Activated gamma-delta T cell (primary cell): ENCODE measurements at places on chromosomes 3 and 15.

- no peak for DNase-seq
Observed at GRCh38 chr3:175163686-175164085, 304.6 kb downstream of the NAALADL2 start.

DNA sequence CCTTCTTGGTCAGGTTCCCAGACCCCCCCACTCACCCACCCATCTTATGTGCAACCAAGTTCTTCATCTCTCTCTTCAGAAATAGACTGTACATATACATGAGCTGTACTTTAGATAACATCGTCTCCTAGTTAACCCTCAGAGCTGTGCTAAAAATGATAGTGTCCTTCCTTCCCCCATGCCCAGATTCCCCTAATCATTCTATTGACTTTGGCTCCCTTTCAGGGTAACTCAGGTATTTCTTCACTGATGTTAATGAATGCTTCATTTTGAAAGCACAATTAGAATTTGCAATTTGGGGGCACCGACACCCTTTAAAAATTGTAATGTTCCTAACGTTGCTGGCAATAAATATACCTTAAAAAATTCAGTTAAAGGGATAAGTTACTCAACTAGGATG lies 10.9 kb downstream of the PARP9 start:
- DNase-seq: no peak

DNA sequence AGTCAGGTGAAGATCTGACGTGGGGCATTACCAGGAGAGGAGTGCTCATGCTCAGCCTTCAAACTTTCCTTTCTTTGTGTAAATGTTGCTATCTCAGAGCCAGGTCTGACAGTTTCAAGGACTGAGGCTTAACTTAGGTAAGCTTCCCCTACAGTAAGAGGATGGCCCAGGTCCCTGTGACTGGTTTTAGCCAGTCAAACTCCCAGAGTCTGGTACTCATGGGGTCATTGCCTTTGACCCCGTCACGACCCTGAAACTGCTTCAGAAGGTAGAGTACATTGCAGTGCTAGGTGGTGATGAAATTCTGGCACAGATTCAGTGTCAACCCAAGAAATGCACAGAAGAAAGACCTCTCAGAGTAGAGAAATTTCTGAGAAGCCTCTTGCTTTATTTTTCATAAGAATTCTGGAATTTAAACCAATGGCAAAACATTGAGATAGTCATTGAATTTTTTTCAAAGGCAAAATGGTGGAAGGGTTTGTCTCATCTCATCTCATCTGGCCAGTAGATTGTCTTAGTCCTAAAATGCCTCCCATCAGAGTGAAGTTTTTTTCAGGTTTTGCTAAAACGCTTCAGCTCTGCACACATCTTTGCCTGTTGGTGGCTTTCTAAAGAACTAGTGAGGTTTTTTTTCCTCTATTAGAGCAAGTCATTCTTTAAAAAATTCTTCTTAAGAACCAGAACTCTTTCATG lies 23.1 kb downstream of the ZBTB38 start:
- DNase-seq: no peak

DNA sequence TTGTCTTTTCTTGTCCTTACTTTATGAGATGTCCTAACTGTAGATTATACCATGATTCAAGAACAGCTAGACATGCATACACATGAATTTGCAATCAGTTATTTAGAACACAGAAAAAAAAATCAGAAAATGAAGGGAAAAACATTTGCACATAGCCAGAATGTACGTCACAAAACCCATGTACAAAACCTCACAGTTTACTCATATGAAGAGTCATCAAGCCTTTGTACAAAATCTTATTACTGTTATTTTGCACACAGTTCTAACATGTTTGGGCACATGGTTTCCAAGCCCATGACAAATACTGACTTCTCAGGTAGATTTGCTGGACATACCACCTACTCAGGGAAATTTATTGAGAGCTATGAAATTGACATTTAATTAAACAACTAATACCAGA lies 48.2 kb downstream of the MAP3K13 start:
- DNase-seq: no peak

GRCh38 chr15:85804481-85805170 lies 9.9 kb upstream of the KLHL25 start:
- DNase-seq: no peak

DNA sequence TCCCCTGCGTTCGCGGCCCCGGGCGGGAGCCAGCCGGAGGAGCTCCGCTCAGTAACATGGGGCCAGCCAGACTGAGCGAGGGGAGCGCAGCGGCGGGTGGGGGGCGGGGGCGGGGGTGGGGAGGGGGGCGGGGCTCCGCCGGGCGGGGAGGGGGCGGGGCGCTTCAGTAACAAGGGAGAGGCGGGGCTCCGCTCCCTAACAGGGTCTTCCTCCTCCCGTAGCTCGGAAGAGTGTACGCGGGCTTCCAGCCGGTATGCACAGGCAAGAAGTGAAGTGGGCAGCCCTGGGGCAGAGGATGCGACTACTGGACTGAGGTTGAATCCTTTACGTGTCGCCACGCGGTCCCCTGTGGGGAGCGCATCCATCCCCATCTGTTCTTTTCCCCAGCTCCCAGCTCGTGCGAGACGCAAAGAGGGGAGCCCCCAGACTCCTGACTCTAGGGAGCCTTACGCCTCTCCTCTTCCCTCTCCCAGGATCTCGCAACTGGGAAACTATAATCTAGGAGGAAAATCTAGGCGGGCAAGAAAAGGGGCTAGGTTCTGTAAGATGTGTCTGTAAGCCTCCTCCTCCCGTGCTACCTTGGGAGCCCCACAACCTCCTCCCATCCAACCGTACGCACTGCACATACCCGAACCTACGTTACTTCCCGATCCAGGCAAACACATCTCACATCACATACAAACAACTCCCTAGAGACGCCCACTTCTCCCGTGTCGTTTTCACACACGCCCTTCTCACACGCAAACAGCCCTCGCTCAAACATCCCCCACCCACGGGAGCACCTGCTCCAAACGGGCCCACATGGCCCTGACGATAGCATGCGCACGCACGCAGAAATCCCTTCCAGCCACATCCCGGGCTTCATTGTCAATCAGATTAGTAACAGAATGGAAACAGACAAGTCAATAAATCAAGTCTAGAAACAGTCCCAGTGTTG lies at the start of gene SHF:
TSS of gene SHF (minus strand) at position 73 of the 937 bp plus-strand sequence. CDS start at position 58, 15 bp downstream.
- peak; percentile 27 for DNase-seq

DNA sequence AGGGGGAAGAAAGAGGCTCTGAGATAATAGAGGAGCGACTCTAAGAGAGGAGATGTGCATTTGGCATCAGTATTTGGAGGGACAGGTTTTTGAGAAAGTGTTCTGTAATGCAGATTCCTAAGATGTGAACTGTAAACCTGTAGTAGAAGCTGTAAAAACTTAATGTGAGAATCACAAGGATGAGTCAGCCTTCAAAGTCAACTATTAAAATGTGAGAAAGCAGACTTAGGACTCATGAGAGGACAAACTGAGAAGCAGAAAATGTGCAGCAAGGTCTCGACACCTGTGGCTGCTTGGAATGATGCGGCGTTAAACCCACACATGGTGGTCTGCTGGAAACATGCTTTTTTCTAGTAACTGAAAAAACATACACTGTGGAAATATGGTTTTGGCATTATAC lies 36.0 kb downstream of the USP13 start:
- DNase-seq: no peak

DNA sequence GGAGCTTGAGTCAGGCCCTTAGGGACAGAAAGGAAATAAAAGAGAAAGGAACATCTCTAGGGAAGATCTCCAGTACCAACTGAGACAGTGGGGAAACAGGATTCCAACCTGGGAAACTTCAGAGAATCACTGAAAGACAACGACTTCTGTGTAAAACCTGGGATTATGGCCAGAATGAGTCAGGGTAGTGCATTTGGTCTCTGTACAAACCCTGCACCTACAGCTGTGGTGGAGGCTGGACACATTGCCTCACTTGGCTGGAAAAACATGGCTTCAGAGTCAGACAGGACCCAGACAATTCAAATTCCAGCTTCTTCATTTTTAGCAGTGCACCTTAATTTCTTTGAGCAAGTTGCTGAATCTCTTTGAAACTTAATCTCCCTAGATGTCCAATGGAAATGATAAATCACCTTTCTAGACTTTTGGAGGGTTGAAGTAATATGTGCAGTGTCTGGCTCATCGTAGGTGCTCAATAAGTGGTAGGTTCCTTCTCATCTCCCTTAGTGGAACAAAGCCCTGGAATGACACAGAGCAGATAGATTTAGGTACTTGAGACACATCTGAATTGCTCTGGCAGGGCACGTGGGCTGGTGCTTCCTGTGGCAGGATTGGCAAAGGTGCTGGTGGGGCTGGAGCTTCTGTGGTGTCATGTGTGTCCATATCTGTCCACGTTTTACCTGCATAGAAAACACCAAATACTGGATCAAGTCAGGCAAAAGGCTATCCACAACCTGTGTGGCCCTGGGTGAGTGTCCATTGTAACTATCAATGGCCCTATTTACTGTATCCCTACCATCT lies 6.1 kb upstream of the CLSTN2 start:
- DNase-seq: no peak

DNA sequence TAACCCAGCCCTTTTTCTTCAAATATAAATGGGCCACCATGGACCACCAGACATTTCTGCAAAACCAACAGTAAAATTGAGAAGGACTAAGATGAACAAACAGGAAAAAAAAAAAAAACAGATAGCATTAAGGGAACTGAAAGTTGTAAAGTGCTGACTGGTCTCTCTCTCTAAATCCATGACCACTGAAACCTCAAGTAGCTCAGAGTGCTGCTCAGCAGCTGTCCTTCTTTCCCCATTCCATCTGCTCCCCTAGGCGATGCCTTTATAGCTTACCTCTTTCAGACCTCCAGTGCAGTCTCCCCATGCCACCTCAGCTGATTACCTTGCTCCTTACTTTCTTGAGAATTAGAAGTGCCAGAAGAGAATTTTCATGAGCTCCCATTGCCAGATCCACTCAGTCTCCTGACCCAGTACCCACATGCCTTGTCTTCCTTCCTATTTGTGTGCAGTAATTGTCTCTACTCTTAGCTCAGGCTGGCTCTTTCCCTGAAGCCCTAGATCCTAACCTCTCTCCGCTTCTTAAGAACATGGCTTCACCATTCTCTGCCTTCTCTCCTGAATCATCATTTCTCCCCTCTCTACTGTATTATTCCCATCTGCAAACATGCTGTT lies 23.9 kb upstream of the XIRP1 start:
- no peak for DNase-seq

DNA sequence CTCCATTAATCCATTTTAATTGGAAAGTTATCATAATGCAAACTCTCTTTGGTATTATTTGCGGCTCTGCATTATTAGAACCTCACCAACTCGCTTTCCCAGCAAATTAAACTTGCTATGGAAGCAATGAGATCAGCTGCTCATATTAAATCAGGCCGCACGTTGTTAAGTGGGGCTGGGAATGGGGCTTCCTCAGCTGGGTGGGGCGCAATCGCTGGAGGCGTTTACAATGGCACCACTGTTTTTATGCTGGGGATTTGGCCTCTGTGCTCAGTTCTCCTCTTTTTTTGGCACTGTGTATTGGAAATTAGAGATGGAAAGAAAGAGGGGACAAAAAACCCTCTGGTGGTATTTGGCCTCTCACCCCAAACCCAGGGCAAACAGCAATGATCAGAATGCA lies 72.2 kb downstream of the RPLP1 start:
- no peak for DNase-seq

DNA sequence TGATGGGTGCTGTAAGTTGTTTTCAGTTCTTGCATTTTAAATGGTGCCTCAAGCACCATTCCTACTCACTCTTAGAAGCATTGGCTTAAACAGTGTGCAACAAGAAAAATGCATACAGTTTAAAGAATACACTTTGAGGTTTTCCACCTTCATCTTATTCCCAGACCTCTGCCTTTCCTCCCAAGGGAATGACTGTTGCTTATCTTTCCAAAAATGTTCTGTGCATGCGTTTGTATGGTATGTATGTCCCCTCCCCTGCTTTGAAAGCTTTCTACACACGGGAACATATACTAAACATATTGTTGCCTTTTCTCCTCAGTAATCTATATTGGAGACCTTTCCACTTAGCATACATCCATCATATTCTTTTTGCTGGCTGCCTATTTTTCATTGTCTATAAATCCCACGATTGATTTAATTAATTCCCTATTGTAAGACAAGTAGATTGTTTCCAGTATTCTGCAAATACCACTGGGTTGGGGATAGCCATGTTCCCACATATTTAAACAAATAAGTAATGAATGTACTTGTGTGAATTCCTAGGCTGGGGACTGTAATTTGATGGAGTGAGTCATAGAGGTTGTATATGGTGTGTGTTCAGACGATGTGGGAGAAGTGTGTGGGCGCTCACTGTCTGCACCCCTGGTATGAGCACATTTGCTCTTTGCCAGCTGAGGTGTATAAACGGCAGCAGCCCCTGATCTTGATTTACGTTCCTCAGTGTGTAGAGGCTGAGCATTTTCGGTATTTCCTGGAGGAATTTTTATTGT lies 5.8 kb downstream of the TRAK1 start:
- DNase-seq: no peak

- DNase-seq: no peak
Observed at GRCh38 chr3:159726231-159726964, 262.2 kb upstream of the IL12A start.

DNA sequence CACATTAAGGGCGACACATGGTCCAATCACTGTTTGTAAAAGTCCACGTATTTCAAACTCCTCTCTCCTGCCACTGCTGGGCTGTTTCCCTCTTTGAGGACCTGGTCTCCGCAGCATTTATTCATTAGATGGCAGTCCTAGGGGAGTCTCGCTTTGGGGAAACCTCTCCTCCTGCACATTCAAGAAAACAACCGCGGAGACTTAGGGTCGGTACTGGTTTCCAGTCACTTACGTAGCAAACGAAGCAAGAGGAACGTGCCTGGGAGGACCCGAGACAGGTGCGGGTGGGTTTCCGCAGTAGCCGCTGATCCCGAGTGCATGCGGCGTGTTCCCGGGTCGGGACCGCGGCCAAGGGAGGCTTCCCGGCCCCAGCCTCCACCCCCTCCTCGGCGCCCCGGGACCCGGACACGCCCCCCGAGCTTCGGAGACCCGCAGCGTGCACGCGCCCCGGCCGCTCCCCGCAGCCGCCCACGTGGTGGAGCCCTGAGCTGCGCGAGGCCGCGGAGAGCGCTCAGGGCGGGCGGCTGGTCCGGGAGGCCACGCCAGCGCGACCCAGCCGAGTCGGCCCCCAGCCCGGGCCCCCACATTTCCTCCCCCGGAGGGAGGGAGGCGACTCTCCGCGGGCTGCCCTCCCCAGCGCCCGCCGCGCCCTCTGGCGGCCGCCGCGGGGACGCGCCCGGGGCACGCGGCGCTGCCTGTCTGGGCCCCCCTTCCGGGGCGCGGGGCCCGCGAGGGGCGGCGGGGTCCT lies 1.1 kb upstream of the IGF1R start:
- DNase-seq: peak; percentile 27

GRCh38 chr3:48013288-48013980 lies 2.8 kb downstream of the MAP4 start:
- no peak for DNase-seq

GRCh38 chr3:9800529-9800928 lies 7.6 kb downstream of the ARPC4 start:
- DNase-seq: no peak

DNA sequence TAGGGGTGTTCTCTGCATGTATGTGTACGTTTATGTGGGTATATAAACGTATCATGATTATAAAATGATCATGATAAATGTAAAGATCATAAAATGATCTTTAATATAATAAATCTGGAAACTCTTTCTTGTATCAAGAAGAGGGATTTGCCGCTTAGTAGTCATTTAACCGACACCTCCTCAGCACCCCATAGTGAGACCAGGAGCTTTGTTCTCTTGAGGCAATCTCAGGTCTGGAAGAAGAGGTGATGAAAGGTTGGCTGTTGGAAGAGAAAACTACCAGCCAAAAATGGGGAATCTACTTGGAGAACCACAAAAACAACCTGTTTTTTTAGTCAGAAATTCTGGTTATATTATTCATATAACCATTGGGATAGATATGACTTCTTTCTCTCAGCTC lies 38.7 kb downstream of the TGFBR2 start:
- no peak for DNase-seq
